ENCODE measurements at places on chromosomes 6 and 20. TPM values are rescaled to one million over a fixed set of nuclear protein-coding genes. Genes with fewer than 3 reads are reported as not detected.

The LY6G6D gene
- polyA plus RNA-seq: not detected

The BPI gene
- polyA plus RNA-seq: not detected

The OR2H1 gene
- not detected for polyA plus RNA-seq

The RNF182 gene
- 0.10 TPM for polyA plus RNA-seq

The HMGN3 gene
- 146 TPM for polyA plus RNA-seq

DNA sequence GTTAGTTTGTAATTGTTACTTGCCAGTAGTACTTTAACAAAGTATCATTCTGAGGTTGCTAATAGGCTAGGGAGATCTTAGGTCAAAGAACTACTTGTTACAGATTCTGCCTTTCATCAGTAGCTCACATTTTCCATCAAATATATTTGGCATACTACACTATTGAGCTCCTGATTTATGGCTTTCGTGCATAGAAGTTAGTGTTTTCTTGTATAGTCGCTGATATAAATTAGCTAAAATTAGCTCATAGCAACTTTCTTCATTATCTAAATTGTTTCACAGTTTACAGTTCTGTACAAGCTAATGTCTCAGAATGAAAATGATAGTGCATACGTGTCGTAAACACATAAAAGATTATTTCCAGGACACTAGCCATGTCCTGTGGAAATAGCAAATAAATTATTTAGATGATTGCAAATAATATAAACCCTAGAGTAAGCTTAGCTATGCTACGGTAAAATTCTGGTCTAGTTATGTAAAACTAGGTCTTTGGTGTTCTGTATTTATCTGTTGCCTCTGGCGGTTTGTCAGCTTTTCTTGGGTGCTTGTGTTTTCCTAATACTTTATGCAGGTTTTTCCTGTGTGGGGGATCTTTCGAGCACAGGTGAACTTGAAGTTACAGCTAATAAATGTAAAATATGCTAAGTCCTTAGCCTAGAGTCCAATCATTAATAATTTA lies 15.1 kb downstream of the PDE7B start:
- no peak overlapping the region for H3K4me3 ChIP-seq
- DNase-seq: no peak
- no peaks in the 10 kb centered on the region for H3K36me3 ChIP-seq
- H3K27ac ChIP-seq: no peak overlapping the region

GRCh38 chr20:18904624-18905023 lies 91.0 kb downstream of the SCP2D1 start:
- no peak for DNase-seq
- no peaks in the 10 kb centered on the region for H3K4me1 ChIP-seq
- H3K27ac ChIP-seq: no peak overlapping the region
- H3K27me3 ChIP-seq: no peaks in the 10 kb centered on the region
- no peaks in the 10 kb centered on the region for H3K36me3 ChIP-seq

DNA sequence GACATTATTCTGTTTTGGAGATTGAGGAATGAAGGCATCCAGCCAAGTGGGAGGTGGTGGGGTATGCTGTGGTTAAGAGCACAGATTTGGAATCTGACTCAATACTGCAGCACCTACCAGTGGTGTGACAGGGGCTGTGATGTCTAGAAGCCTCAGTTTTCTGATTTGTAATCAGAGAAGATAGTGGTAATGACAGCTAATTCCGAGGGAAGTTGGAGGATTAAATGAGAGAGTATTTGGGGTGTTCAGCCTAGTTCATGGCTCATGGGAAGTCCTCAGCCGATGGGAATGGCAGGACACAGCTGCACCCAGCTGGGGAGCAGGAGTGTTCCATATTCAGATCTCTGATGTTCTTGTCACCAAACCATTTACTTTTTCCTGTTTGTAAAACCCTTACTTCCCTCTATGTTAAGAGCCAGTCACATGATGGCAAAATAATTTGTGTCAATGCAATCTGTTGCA lies 9.3 kb downstream of the SLC9A8 start:
- no peak overlapping the region for H3K4me3 ChIP-seq
- no peaks in the 10 kb centered on the region for H3K27me3 ChIP-seq
- peaks cover 69% of the 10 kb centered on the region for H3K36me3 ChIP-seq
- peaks cover 23% of the 10 kb centered on the region for H3K4me1 ChIP-seq

DNA sequence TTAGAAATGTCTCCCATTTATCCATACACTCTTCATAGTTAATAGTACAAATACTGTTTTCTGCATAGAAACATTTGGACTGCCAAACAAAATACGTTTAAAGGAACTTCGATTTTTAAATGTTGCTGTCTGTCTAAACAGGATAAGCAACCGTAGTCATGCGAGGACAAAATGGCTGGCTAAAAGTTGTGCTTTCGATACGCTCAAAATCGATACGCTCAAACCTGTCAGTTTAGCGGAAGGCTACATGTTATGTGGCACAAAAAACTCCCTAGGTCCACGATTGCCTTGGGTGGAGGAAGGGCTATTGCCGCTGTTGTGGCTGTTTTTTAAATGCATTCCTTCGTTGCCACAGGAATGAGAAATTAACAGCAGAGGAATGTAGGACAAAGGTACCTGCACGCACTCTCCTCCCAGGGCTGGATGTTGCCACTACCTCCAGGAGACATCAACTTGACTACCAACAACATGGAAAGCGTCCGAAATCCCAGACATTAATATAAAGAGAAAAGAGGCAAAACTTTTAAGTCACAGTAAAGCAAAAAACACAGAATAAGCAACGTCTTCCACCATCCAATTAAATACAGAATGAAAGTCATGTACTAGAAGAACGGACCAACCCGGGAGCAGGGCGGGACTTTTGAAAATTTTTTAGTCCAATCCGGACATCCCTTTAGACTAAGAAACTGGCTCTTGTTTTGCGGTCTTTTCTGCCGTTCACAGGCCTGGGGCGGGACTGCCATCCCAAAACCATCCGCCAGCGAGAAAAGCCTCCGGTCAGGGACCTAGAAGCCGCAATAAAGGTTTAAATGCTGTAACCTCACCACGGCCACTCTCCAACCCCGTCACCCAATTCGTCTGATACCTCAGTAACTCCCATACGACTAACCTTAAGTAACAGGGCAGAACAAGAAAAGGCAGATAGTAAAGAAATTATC lies 32.2 kb upstream of the HFE start:
- H3K4me3 ChIP-seq: peak overlapping the region; percentile 54
- H3K27ac ChIP-seq: peak overlapping the region; percentile 98
- peak; percentile 97 for DNase-seq
- no peaks in the 10 kb centered on the region for H3K27me3 ChIP-seq
- H3K4me1 ChIP-seq: no peaks in the 10 kb centered on the region

DNA sequence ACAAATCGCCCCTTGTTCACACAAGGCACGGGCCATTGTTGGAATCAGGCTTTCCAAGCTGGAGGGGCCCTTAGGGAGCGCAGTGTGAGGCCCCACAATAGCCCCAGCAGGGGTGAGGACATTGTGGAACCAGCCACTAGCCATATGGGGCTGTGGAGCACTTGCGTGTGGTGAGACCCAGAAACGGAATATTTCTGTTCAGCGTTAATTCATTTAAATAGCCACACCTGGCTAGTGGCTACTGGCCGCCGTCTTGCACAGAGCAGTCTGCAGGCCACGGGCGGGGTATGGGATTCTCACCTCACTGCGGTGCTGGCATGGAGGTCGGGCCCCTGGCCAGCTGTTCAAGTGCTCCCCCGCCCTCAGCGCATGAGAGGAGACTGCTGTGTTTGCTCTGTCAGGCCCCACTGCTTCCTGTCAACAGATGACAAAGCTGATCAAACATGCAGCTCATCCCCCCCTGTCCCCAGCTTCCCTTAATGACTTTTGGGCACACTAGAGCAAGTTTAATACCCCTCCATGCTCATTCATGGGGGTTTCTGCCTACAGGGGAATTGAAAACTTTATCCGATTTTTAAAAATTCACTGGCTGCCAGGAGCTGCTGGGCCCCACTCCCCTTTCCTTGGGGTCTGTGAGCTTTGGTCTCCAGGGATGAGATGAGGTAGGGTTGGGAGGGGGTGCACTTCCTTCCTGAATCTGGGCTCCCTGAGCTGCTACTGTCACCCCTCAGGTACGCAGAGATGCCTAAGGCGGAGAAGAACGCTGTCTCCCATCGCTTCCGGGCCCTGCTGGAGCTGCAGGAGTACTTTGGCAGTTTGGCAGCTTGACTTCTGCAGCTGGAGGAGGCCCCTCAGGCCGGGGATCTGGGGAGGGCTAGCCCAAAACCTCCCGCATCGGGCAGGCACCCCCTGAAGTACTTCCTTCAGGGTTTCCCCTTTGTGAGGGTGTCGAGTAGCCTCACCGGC lies 13.6 kb downstream of the ITPA start:
- no peaks in the 10 kb centered on the region for H3K27me3 ChIP-seq
- DNase-seq: no peak
- no peak overlapping the region for H3K4me3 ChIP-seq
- H3K27ac ChIP-seq: no peak overlapping the region
- peaks cover 52% of the 10 kb centered on the region for H3K36me3 ChIP-seq
- peaks cover 13% of the 10 kb centered on the region for H3K4me1 ChIP-seq

DNA sequence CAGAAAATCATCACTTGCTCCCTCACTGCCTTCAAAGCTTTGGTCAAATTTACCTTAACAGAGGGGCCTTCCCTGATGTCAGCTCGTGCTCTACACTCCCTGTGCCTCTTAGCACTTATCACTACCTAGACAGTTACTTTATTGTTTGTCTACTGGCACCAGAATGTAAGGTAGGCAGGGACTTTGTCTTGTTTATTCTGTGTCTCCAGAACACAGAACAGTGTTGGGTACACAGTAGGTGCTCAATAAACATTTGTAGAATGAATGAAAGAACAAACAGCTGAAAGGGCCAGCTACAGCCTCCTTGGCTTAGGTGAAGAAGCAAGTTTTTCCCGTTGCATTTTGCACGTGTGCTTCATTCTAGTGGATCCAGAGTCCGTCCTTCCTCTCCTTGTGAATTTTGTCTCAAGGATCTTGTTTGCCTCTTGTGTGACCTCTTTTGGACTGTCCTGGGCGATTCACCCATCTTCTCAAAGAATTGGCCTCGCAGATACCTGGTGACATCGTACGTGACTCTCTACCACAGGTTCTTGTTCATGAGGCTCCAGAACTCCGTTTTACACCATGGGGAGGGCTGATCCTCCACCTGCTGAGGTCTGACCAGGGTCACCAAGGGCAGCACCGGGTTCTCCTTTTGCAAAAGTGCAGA lies 84.2 kb upstream of the ARMC2 start:
- H3K36me3 ChIP-seq: no peaks in the 10 kb centered on the region
- H3K4me3 ChIP-seq: no peak overlapping the region
- no peaks in the 10 kb centered on the region for H3K27me3 ChIP-seq
- H3K27ac ChIP-seq: no peak overlapping the region
- no peak for DNase-seq

GRCh38 chr20:30376767-30377658 lies 880.5 kb upstream of the DEFB115 start:
- DNase-seq: peak; percentile 91
- peaks cover 11% of the 10 kb centered on the region for H3K4me1 ChIP-seq
- H3K27me3 ChIP-seq: no peaks in the 10 kb centered on the region
- peak overlapping the region; percentile 89 for H3K27ac ChIP-seq
- no peaks in the 10 kb centered on the region for H3K36me3 ChIP-seq
- peak overlapping the region; percentile 91 for H3K4me3 ChIP-seq

DNA sequence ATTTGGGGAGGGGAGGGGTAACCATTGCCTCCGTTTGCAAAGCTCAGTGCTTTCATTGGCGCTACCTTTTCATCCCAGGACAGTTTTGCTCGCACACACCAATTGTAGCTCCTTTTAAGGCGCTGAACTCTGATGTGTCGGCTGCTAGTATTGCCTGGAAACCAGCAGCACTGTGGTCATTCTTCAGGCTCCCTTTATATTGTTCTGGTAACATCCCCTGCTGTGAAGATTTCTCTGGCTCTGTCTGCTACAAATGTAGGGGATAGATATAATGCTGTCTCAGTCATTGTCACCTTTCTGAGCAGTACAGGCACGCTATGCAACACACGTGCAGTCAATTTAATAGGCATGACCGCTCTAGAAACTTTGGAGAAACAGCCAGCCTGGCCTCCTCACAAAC lies 172.9 kb upstream of the SASH1 start:
- no peak for DNase-seq
- H3K4me3 ChIP-seq: no peak overlapping the region
- no peaks in the 10 kb centered on the region for H3K27me3 ChIP-seq
- no peak overlapping the region for H3K27ac ChIP-seq

DNA sequence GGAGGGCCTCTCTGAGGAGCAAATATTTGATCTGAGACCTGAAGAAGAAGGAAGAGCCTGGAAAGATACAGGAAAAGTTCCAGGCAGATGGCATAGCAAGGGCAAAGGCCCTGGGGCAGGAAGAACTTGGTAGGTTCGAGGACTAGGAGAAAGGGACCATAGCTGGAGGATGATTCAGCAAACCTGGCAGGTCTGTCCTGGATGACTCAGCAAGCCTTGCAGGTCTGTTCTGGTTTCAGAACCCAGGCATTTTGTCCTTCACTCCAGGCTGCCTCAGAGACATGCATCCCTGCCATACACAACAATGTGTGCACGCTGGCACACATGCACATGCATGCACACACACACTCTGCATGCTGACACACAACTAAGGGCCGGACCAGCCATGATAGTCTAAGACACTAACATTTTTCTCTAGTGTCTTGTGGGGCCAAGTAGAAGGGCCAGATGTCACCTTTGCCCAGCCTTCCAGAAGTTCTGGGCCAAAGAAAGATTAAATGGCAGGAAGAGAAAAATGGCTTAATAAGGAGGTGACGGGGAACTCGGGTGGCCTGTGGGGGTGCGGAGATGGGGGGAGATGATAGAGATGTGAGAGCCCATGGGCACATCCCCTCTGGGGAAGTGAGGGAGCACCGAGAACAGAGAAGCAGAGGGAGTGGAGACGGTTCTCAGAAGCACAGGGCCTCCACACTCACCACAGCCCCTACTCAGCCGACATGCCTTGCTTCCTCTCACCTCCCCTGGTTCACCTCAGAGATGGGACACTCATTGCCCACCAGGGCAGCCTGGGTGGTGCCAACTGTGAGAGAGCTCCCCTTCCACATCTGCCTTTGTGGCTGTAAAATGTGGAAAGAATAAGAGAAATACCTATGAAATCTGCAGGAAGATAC lies 15.4 kb upstream of the TRIB3 start:
- H3K27ac ChIP-seq: no peak overlapping the region
- no peaks in the 10 kb centered on the region for H3K27me3 ChIP-seq
- peaks cover 14% of the 10 kb centered on the region for H3K4me1 ChIP-seq

GRCh38 chr6:18492972-18493371 lies 105.8 kb downstream of the RNF144B start:
- no peaks in the 10 kb centered on the region for H3K27me3 ChIP-seq
- peaks cover 45% of the 10 kb centered on the region for H3K4me1 ChIP-seq
- no peaks in the 10 kb centered on the region for H3K36me3 ChIP-seq
- DNase-seq: no peak
- no peak overlapping the region for H3K27ac ChIP-seq

DNA sequence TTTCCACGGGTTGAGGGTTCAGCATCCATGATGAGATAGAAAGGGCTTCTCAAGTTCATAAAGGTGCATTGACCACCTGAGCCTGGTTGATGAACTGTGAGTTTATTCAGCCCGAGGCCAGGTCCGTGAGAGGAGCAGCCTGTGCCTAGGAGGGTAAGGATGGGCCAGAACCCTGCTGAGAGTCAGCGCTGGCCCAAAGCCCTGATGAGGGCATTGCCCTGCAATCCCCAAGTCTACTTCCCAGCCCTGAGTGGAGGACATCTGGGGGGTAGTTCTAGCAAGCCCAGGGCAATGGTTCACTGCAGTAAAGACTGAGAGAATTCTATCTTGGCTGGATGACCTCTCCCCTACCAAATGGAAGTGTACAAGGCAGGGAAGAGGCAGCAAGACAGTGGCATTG lies 123.3 kb upstream of the NXT1 start:
- H3K27ac ChIP-seq: peak overlapping the region; percentile 19
- H3K4me3 ChIP-seq: no peak overlapping the region
- H3K4me1 ChIP-seq: no peaks in the 10 kb centered on the region

- H3K4me1 ChIP-seq: no peaks in the 10 kb centered on the region
- no peak for DNase-seq
- no peaks in the 10 kb centered on the region for H3K36me3 ChIP-seq
- no peak overlapping the region for H3K4me3 ChIP-seq
Measured at GRCh38 chr6:34900321-34901031, 11.4 kb downstream of the ANKS1A start.

All from stomach (tissue), 19 donors.